ENCODE measurements at places on chromosomes 11 and 22.

- no peak for DNase-seq
Measured at GRCh38 chr22:46961591-46962295, 199.3 kb downstream of the TBC1D22A start.

GRCh38 chr11:94767291-94767690 is 865 bp upstream of the AMOTL1 start:
- DNase-seq, result no peak

GRCh38 chr22:43273902-43274484 is 69.2 kb downstream of the SCUBE1 start:
- peak; percentile 59 for DNase-seq

DNA sequence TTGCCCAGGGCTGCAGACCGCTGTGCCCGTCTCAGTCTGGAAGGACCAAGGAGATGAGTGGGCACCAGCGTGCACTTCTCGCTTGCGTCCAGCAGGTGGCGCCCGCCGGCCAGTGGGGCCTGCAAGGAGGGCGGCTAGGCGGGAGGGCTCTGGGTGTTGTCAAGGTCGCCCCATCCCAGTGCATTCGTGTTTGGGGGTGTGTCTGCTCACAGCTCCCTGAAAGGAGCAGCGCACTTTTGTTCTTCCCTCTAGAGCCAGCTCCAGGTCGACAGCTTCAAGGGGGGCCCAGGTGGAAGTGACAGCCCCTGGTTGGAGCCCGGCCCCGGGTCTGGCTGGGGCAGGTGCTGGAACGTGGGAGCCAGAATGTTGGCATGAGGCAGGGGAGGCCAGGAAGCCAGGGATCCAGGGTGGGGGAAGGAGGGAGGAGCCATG is 23.4 kb upstream of the MPPED1 start:
- DNase-seq, result peak; percentile 52

DNA sequence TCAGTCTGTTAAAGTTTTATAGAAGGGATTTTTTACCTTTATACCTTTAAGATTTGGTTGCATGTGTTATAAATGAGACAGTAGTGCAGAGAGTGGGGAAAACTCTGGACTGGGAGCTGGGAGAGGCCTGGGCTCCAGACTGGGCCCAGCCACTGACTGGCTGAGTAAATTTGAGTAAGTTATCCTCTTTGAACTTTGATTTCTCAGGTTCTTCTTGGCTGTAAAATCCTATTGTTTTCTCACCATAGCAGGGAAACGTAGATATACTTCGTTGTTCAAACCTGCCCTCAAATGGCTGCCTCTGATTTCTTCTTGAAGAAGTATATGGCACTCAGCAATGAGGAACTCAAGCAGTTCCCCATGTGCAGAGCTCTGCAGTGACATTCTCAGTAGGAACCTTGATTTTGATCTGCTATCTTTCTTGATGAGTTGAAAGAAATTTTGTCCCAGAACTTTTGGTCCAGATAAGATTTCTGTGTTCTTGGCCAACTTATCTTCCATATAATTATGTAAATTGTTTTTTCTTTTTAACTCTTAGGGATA is 8.8 kb downstream of the BMAL1 start:
- DNase-seq, result peak; percentile 19

- no peak for DNase-seq
Measured at GRCh38 chr11:134537941-134538340, 125.9 kb upstream of the B3GAT1 start.

GRCh38 chr11:67648140-67648795 is 2.3 kb downstream of the ACY3 start:
- DNase-seq, result peak; percentile 10

- peak; percentile 57 for DNase-seq
Measured at GRCh38 chr11:60887556-60887955, 18.8 kb downstream of the PRPF19 start.

Data from inflammatory macrophage treated with lipopolysaccharide for 4 hours (primary cell).